ENCODE measurements at places on chromosomes 2 and 18.

GRCh38 chr18:27185025-27185763, at the start of gene CHST9:
TSS of gene CHST9 (minus strand) at chr18:27185308. CDS start at chr18:27142809, 42,499 bp downstream.
- DNase-seq = no peak

GRCh38 chr2:16640867-16641266, 24.8 kb downstream of the CYRIA start:
- DNase-seq = no peak

- no peak for DNase-seq
Observed at GRCh38 chr2:33598561-33599174, 431 bp downstream of the FAM98A start.

DNA sequence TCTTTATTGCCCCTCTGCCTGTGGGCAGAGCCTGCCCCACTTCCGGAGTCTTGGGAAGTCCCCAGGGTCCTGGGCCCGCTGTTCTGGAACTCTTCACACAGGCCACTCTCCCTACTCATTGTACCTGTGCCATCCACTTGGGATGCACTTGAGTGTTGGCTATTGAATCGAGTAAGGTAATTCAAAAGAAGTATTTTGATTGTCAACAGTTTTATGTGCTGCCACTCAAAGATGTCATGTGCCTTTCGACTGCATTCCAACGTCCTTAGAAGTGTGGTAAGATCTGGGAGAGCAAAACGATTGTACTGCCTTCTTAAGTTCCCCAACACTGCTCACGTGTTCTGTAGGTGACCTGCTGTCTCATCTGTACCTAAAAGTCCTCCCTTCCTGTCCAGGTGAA, 77.0 kb upstream of the SMIM21 start:
- DNase-seq = no peak

GRCh38 chr18:10070561-10071000, 156.8 kb downstream of the VAPA start:
- no peak for DNase-seq
